Ascending aorta (tissue), 2 donors: ENCODE measurements at places on chromosomes 3 and 15.

GRCh38 chr3:112333002-112333380 lies at the start of gene CD200:
CD200 (plus strand) TSS chr3:112333156; CDS start chr3:112333213, 57 bp downstream.
- no peak for DNase-seq
- H3K4me3 ChIP-seq = peak within 1 kb of the TSS; percentile 71
- peaks cover 4% of the 10 kb centered on the region for H3K4me1 ChIP-seq
- H3K27me3 ChIP-seq = no peaks in the 10 kb centered on the region

GRCh38 chr3:105843994-105844393 lies 24.8 kb downstream of the CBLB start:
- DNase-seq = no peak
- H3K4me3 ChIP-seq = no peak overlapping the region
- no peaks in the 10 kb centered on the region for H3K27me3 ChIP-seq

GRCh38 chr3:99949956-99950670 lies 132.5 kb downstream of the CMSS1 start:
- no peaks in the 10 kb centered on the region for H3K27me3 ChIP-seq
- no peak for DNase-seq
- no peak overlapping the region for H3K4me3 ChIP-seq
- peak overlapping the region; percentile 55 for H3K27ac ChIP-seq
- H3K4me1 ChIP-seq = peaks cover 33% of the 10 kb centered on the region

DNA sequence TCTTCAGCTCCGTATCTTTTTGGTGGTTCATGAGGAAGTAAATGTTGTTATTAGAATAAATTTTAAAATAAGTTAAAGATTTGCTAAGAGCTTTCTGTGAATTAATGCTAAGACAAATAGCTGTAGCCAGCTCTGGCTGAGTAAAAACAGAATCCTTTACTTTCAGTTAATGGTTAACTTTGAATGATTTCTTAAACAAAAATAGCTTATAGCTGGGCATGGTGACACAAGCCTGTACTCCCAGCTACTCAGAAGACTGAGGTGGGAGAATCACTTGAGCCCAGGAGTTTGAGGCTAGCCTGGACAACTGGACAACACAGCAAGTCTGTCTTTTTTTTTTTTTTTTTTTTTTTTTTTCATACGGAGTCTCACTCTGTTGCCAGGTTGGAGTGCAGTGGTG lies 25.0 kb downstream of the TCAIM start:
- no peaks in the 10 kb centered on the region for H3K27me3 ChIP-seq
- no peak overlapping the region for H3K27ac ChIP-seq
- H3K4me3 ChIP-seq = no peak overlapping the region
- DNase-seq = no peak

DNA sequence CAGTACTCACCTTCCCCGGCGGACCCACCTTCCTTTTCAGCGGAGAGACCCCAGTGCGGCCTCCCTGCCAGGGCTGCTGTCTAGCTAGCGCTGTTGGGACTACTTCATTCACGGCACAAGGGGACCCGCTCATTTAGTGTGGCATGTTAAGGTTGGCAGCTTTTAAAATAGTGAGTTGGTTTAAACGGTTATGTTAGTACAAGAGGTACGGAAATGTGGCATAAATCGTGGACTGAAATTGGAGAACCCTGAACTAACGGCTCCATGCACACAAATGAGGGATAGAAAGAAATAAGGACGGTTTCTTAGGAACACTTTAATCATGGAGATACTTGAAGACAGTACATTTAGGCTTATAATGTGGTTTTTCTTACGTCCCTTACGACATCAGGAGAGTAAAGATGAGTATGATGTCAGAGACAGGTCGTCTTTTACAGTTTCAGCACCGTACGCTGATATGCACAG lies 752 bp downstream of the CEP63 start:
- H3K27me3 ChIP-seq = no peaks in the 10 kb centered on the region
- DNase-seq = no peak
- peaks cover 26% of the 10 kb centered on the region for H3K4me1 ChIP-seq

DNA sequence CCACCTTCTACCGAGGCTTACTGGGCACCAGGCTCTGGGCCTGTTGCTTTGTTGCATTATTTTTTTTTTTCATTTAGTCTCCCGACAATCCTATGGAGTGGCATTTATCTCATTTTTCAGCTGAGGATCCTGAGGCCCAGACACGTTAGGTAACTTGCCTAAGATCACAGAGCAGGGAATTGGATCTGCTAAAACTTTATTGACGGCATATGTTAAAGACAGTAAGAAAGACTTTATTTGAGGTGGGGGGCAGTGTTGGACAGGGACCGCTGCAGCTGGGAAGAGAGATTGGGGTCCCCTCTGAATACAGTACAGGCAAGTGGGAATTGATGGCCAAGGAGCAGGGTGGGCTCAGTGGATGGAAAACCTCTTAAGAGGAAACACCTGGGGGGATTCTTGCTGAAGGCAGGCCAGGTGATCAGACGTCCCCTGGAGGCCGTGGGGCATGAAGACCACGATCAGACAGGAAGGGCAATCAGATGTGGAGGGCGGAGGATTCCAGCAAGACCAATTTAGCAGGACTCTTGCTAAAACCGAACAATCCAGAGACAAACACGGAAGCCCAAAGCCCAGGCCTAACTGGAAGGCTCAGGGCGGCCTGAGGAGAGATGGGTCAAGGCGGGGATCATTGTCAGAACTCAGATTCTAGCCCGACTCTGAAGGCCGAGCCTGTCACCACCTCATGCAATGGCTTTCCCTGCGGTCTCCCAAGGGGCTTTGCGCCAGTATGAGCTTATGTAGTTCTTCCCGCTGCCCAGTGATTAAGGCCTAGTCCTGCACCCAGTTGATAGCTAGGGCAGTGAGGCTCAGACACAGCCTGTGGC lies 53.7 kb downstream of the RGMA start:
- peak; percentile 53 for DNase-seq
- peaks cover 8% of the 10 kb centered on the region for H3K4me1 ChIP-seq
- H3K4me3 ChIP-seq = no peak overlapping the region
- no peaks in the 10 kb centered on the region for H3K27me3 ChIP-seq

DNA sequence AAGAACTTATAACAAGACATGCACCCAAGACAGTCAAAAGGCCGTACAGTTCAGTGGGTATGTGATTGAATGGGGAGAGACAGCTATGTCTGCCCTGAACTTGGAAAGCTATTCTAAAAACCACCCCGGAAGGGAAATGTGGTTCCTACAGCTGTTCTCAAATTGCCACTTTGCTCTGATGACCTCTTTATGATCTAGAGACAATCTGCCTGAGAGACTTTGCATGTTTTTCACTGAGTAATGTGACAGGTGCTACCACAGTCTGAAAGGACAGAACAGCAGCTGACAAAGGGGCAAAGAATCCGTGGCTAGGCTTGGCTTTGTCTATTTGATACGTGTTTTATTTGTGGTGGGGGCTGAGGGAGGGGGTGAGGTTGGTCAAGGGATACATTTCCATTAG lies 148.3 kb upstream of the NPHP3 start:
- no peaks in the 10 kb centered on the region for H3K36me3 ChIP-seq
- H3K4me3 ChIP-seq = no peak overlapping the region
- H3K4me1 ChIP-seq = no peaks in the 10 kb centered on the region
- no peak for DNase-seq

GRCh38 chr15:28975766-28976179 lies 90.0 kb downstream of the APBA2 start:
- DNase-seq = no peak
- H3K36me3 ChIP-seq = no peaks in the 10 kb centered on the region
- H3K27me3 ChIP-seq = no peaks in the 10 kb centered on the region
- no peak overlapping the region for H3K4me3 ChIP-seq

GRCh38 chr3:19645093-19645492 lies 288.9 kb downstream of the EFHB start:
- no peaks in the 10 kb centered on the region for H3K27me3 ChIP-seq
- no peak overlapping the region for H3K4me3 ChIP-seq
- H3K4me1 ChIP-seq = no peaks in the 10 kb centered on the region
- no peaks in the 10 kb centered on the region for H3K36me3 ChIP-seq
- H3K27ac ChIP-seq = no peak overlapping the region

DNA sequence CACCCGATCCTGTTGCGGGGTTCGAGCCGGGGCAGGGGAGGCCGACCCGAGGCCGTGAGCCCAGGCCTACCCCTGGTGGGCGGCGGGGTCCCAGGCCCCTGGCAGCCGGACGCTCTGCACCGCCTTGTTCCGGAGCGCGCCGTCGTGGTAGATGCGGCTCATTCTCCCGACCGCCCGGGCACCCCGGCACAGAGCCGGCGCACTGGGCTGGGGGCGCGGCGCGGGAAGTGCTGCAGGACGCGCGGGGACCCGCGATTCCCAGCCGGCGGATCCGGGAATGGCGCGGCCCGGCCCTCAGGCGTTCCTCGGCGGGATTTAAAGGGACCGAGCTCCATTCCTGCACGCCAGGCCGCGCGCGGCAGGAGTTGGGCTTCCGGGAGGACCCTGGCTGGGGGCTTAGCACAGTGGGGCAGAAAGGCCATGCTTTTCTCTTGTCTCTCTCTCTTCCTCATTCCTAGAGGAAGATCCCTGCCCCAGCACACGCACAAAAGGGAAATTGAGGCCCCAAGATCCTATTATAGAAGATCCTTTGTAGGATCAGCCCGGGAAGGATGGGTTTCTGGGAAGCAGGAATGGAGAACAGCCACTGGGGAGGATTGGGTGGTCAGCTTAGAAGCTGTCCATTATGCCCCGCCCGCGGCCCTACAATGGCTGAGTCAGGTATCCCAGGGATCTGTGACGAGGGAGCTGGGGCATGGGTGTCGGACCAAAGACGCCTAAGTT lies at the start of gene ARPIN:
Gene ARPIN, minus strand, starts transcription at position 279 of the 723 bp plus-strand sequence. Its CDS starts 117 bp downstream, at position 162.
- H3K27ac ChIP-seq = peak within 1 kb of the TSS; percentile 53
- no peaks in the 10 kb centered on the region for H3K27me3 ChIP-seq
- DNase-seq = no peak
- H3K36me3 ChIP-seq = peaks cover 16% of the 10 kb centered on the region
- peak within 1 kb of the TSS; percentile 77 for H3K4me3 ChIP-seq

GRCh38 chr3:39443530-39443929 lies 23.9 kb upstream of the MOBP start:
- no peaks in the 10 kb centered on the region for H3K27me3 ChIP-seq
- H3K4me3 ChIP-seq = no peak overlapping the region
- no peak overlapping the region for H3K27ac ChIP-seq
- no peak for DNase-seq
- no peaks in the 10 kb centered on the region for H3K36me3 ChIP-seq

DNA sequence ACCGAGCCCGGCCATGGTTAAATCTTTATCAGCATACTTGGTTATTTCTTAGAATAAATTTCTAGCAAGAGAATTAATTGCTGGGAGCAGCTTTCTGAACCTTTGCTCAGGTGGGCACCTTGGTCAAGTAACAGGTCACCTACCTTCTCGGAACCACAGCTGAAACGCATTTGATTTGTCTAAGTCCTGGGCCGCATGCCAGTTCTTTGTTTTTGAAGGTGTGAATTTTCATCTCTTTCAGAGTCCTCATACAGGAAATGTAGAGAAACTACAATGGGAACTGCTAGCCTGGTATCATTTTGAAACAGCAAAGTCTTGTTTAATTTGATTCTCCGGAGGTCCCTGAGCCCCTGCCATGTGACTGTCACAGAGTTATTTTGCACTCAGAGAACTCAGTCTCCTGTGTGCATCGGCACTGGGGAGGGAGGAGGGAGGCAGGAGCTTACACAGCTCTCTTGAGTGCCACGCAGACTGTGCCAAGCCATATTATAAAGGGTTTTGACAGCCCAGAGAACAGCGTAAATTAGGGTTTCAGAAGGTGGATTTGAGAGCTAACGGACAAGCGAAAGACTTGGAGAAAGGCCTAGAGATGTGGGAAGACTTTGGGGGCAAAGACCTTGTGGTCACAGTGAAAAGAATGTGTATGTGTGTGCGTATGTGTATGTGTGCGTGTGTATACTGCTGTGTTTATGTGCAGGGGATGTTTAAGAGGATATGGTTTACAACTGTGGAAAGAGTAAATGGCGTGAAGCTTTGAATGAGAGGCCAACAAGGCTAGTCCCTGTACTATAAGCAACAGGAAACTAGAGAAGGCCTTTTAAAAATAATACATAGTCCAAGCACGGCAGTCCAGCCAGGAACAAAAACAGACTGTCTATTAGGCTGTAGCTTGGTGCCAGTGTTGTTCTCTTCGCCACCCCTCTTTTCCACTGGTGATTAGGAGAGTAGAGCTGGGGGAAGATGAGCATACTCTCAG lies 61.8 kb upstream of the ATP13A3 start:
- DNase-seq = no peak
- H3K4me1 ChIP-seq = peaks cover 4% of the 10 kb centered on the region
- H3K27ac ChIP-seq = peak overlapping the region; percentile 62
- no peaks in the 10 kb centered on the region for H3K36me3 ChIP-seq
- H3K27me3 ChIP-seq = no peaks in the 10 kb centered on the region
- H3K4me3 ChIP-seq = peak overlapping the region; percentile 10

DNA sequence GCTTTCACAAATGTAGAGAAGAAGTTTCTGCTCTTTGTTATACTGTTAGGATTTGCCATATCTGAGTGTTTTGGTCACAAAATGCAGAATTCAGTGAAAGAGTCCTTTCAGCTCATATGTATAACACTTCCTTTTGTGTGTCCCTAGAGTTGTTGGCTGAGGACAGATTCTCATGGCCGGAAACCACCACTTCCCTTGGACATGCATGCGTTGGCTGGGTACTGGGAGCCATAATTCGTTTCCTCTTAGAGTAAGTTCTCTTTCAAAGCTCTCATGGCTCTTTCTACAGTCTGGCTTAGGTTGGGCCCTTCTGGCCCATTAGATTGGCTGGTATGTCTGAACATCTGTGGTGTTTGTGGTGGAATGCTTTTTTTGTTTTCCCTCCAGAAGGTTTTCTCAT lies 298.5 kb downstream of the DIPK2A start:
- DNase-seq = no peak
- H3K4me3 ChIP-seq = no peak overlapping the region
- no peaks in the 10 kb centered on the region for H3K27me3 ChIP-seq
- no peak overlapping the region for H3K27ac ChIP-seq
- H3K4me1 ChIP-seq = no peaks in the 10 kb centered on the region

DNA sequence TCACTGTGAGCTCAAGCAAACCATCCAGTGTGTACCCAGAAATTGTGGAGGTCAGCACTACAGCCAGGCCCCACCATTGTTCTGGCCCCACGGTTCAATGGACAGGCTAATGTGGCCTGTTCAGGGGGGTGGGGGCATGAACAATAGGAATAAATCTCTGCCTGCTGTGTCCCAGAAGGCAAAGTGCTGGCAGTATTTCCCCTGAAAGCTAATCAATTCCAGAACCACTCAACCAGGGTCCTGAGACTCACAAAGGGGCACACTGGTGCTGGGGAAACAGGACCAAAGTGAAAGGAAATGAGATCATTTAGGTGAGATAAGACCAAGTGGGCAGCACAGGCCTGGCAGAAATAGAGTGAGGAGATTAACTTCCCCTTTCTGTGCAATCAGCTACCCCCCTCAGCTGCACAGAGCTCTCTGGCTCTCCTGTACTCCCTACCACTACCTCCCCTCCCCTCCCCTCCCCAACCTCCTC lies 11.5 kb downstream of the CRYGS start:
- no peak overlapping the region for H3K4me3 ChIP-seq
- DNase-seq = no peak
- no peaks in the 10 kb centered on the region for H3K36me3 ChIP-seq
- H3K4me1 ChIP-seq = no peaks in the 10 kb centered on the region
- no peaks in the 10 kb centered on the region for H3K27me3 ChIP-seq
